ENCODE measurements at places on chromosomes 2 and 18. TPM values are rescaled to one million over a fixed set of nuclear protein-coding genes. Genes with fewer than 3 reads are reported as not detected.

DNA sequence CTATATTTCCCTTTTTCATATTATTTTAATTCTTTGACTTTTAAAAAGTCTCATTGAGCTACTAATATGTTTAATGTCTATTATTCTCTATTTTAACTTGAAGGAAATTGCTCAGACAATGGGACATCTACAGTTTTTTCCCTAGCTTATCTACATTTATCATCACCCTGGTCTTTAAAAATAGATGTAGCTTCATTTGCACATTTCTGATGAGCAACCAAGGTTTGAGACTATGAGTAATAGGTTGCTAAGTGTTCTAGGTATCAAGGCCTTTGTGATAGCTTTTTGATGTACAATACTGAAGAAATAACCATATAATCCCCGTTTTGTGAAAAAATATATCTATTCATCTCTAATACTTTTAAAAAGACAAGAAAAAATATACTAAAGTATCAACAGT lies 47.0 kb downstream of the STAT4 start:
- no peak for DNase-seq

GRCh38 chr2:231357048-231357447 lies 38.5 kb upstream of the B3GNT7 start:
- no peak for DNase-seq

LIMS3 gene
- 4.6 TPM for total RNA-seq

DNA sequence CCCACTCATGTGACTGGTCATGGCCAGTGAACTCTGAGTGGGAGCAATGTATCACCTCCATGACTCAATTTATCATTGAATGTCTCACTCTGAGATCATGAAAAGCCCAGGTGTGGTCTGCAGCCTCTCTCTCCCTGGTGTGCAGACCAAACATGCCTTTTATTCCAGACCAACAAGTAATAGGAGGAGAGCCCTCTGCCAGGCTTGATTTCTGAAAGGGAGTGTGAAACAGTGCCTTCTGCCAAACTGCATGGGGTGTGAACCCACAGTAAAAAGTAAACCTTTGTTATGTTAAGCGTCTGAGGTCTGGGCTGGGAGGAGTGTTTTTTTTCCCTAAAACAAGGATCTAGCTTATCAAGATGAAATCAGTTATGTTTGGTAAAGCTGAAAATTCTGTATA lies 601.2 kb downstream of the ADCYAP1 start:
- no peak for DNase-seq

MREG gene
- 3.4 TPM for total RNA-seq

GRCh38 chr18:30644158-30644557 lies 398.4 kb downstream of the DSC3 start:
- DNase-seq: no peak

MOCOS gene
- total RNA-seq: 29.7 TPM

GRCh38 chr2:147607379-147607778 lies 237.4 kb upstream of the ACVR2A start:
- DNase-seq: no peak

GRCh38 chr2:232488097-232488711 lies 570 bp upstream of the ECEL1 start:
- DNase-seq: no peak

DNA sequence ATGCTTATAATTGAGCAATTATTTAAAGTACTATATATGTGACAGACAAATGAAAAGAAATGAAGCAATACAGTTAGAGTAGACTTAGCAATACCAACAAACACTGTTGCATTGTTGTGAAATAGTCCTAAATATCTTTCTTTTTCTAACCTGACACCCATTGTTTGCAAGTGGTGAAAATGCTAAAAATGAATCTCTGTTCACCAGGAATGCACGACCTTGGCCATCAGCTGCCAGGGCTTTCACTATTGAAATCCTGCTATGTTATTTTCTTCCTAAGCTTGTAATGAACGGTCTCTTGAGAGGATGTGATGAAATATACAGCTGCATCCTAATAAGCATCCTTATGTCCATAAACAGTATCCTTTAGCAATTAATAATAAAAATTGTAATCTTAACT lies 136.2 kb upstream of the MGAT5 start:
- DNase-seq: no peak

- DNase-seq: no peak
These were observed 47.1 kb downstream of the ITGAV start for GRCh38 chr2:186636800-186637496.

GRCh38 chr2:7191932-7192331 lies 274.7 kb downstream of the RNF144A start:
- no peak for DNase-seq

SP110 gene
- total RNA-seq: 11.1 TPM

DNA sequence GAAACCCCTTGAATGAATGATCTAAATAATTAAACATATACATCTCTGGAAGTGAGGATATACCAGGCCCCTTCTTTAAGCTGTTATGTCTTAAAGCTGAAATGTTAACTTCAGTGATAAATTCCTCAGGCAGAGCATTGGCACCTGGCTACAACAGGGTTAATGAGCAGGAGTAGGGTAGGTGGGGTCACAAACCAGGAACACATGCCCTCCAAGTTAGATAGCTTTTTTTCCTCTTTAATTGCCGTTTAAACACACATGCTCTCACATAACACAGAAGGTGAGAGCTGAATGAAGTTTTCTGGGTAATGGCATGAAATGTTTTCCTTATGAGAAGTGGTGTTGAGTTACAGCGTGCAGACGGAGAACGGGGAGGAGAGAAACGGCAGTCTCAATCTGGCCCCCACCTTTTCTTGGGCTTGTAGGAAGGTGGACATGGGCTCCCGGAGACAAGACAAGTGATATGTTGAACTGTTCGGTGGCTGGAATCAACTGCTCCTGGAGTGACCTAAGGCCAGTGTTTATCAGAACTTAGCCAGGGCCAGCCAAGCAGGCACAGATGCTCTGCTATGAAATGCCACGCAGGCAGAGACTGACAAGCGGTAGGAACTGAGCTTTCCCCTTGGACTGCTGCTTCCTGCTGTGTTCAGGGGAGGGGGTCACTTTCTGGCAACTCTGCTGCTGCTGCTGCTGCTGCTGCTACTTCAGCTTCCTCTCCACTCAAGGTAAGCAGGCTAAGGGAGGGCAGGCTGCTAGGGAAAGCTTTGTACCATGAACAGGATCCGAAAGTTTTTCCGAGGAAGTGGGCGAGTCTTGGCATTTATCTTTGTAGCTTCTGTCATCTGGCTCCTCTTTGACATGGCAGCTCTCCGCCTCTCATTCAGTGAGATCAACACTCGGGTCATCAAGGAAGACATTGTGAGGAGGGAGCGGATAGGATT lies at the start of gene GALNT5:
Gene GALNT5, plus strand, starts transcription at position 394 of the 941 bp plus-strand sequence. Its CDS starts 378 bp downstream, at position 772.
- no peak for DNase-seq

TBR1 gene
- 0.05 TPM for total RNA-seq

GRCh38 chr2:153487448-153487847 lies 8.9 kb upstream of the RPRM start:
- DNase-seq: no peak

GRCh38 chr2:232310121-232310520 lies 68.4 kb upstream of the ALPP start:
- no peak for DNase-seq

SERPINB3 gene
- 0.23 TPM for total RNA-seq

DNA sequence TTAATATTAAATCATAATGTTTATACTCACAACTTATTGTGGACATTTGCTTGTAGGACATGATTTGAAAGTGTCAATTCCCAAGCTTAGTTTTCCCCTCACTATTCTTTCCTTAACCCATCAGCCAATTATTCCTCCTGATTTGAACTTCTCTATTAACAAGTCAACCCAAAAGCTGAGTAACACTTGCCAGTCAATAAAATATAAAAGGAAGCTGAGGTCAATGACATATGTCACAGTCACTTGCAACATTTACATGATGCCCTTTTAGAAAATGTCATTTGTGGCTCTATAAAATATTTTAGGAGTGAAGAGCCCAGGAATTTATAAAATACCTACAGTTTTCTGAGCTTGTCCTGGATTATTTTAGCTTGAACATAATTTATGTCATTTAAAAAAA lies 7.2 kb downstream of the CCDC68 start:
- no peak for DNase-seq

HRH4 gene
- total RNA-seq: 0.12 TPM

- no peak for DNase-seq
These were observed 65.9 kb upstream of the HPCAL1 start for GRCh38 chr2:10236571-10237391.

SOX11 gene
- 0.03 TPM for total RNA-seq

DNA sequence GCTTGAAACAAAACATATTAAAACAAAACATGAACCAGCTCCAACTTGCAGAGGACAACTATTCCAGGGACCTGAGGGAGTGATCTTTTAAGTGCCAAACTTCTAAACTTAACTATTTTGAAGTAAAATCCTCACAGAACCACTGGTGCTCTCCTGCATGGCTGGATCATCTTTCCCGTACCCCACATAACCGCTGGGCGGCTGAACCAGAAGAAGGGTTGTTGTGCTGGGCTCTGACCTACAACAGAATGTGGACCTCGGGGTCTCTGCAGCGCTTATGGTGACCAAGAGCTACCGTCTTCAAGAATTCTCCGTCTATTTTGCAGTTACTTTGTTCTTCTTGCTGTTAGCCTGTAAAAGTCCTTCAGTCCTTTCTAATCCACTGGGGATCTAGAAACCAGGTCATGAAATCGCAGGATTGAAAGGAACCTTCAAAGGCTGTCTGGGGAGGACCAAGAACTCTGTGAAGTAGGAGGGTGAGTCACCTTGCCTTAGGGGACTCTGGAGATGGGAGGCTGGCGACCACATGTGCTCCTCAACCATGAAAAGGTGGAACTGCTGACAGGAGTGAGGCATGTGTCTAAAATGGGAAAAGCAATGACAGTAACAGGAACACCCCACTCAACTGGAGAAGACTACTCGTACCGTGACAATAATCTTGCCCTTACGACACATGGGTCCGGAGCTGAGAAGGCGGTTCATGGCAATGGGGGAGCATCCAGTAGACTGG lies 46.6 kb downstream of the HDLBP start:
- no peak for DNase-seq

DNA sequence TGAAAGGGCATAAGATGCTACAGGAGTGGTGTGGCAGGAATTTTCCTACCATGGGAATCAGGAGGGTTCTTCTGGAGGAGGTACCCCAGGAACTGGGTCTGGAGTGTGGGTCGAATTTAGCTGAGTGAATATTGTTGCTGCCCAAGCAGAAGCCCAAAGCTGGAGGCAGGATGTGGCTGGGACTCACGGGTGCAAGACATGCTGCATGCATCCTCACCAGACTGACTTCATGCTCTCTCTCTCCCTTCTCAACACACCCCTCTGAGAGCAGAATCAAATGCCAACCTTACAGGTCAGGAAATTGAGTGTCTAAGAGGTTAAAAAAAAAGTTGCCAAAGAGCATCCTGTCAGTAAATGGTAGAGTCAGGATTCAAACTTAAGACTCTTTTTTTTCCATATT lies 78.8 kb upstream of the TTC39C start:
- DNase-seq: no peak

- DNase-seq: no peak
These were observed 180.1 kb downstream of the ST6GAL2 start for GRCh38 chr2:106705877-106706276.

DNA sequence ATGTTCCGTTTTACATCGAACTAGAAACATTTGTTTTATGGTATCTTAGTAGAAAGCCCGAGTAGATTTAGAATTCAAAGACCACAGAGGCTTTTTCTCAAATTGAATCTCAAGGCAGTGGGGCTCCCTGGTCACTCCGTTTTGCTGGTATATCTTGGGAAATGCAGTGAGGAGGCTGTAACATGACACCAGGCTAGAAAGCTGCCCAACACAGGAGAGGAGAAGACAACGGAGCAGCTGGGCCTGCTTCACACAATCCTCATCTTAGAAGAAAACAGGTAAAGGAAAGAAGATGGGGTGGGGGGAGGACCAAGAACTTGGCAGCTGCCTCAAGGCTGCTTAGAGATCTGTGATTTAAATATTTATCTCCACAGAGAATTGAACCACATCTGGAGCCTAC lies 38.3 kb upstream of the EPB41L3 start:
- DNase-seq: peak; percentile 26

DNA sequence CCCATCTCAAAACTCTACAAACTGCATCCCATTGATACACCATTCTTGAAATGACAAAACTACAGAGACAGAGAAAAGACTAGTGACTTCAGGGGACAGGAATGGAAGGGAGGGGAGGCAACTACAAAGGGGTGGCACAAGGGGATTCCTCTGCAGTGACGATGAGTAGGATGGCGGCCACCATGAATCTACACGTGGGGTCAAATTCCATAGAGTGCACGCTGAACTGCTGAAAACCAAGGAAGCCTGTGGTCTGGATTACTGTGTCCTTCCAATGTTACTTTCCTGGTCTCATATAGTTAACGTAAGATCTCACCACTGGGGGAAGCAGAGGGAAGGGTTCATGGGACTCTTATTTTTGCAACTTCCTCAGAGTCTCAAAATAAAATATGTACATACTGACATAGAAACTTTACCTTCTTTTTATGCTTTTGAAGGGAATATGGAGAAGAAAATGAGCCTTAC lies 23.6 kb downstream of the COX7A2L start:
- no peak for DNase-seq

GRCh38 chr2:43792653-43793052 lies 18.8 kb downstream of the DYNC2LI1 start:
- DNase-seq: no peak

GRCh38 chr2:147468963-147469362 lies 375.9 kb upstream of the ACVR2A start:
- no peak for DNase-seq

Measured in NCI-H460 (cell line).